ENCODE measurements at places on chromosomes 1 and 21. TPM values are rescaled to one million over a fixed set of nuclear protein-coding genes. Genes with fewer than 3 reads are reported as not detected.

GRCh38 chr1:206503591-206504362 is 3.6 kb upstream of the RASSF5 start:
- no peak for DNase-seq

DNA sequence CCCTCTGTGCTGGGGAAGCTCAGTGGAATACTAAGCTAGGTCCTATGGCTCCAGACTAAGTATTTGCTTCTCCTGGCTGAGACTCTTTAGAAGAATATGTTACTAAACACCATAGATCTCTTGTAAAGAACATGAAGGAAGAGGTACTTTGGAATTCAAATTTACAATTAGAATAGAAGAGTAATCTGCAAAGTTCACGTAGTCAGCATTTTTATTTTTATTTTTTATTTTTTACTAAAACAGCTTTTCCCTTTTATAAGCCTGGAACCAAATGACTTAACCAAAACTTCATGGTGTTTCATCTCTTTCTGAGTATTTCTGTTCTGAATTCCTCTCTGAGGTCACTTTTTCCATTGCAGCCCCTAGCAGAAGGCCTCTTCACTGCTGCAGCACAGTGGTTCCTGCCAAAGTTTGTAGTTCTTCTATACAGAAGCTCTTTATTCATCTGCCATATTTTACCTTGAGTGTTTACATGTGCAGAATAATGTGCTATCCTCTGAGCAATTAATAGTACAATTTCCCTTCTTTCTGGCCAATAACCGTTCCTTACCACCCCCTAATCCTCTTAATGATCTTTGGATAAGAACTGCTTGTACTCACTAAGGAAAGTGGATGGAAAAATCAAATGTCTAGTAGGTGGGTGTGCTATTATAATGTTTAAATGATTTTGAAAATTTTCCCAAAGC is 27.2 kb downstream of the TSEN15 start:
- no peak for DNase-seq

FOXO6 gene
- total RNA-seq: 0.43 TPM

FCER1A gene
- 13.3 TPM for total RNA-seq

DNA sequence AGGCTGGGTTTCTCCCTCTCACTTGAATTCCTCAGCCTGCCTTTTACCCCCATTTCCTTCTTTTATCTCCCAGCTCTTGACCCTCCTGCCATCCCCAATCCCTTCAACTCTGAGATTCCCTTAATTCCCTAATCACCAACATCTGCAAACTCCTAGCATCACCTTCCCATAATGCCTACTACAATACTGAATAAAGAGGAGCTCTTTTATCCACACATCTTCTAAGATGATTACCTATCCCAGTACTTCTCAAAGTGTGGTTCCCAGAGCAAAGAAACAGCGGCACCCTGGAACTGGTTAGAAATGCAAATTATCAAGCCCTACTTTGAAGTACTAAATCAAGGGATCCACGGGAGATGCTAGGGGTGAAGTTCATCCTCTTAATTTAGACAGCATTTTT is 21.2 kb upstream of the UBE2U start:
- DNase-seq: no peak

AGL gene
- total RNA-seq: 14.4 TPM

GRCh38 chr21:34810786-34811185 is 142.0 kb downstream of the CLIC6 start:
- no peak for DNase-seq

AKR7A3 gene
- total RNA-seq: 0.43 TPM

DNA sequence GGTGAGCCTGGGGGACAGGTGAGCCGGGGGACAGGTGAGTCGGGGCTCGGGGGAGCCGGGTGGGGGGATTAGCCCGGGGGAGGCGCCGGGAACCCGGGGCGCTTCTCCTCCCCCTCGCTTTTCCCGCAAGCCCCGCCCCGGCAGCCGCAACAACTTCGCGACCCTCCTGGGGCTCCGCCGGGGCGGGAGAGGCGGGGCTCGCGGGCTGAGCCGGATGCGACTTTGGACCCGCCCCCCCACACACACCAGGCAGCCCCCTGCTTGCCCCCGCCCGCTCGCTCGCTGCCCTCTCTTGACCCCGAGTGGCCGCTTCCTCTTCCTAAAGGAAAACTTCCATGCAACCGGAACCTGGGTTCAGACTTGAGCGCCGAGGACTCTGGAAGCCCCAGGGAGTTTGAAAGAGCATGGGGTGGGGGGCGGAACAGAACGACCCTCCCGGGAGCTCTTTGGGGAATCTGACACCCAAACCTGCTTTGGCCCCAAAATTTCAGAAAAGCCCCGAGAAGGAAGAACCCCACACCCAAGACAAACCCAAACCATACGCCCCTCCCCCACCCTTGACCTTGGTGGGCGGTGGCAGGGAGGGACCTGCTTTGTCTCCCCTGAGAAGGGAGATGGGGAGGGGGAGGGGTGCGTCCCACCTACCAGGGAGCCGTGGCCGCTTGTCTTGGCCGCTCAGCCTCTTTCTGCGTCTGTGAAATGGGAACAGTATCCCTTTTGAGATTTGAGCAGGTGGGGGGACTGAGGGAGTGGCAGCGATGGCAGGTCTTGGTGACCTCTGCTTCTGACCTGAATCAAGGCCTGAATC is 550 bp downstream of the ARHGEF16 start:
- DNase-seq: peak; percentile 86

GRCh38 chr1:177890479-177890878 is 79.4 kb downstream of the SEC16B start:
- DNase-seq: no peak

GRCh38 chr1:192147221-192147620 is 11.0 kb upstream of the RGS18 start:
- no peak for DNase-seq

DNA sequence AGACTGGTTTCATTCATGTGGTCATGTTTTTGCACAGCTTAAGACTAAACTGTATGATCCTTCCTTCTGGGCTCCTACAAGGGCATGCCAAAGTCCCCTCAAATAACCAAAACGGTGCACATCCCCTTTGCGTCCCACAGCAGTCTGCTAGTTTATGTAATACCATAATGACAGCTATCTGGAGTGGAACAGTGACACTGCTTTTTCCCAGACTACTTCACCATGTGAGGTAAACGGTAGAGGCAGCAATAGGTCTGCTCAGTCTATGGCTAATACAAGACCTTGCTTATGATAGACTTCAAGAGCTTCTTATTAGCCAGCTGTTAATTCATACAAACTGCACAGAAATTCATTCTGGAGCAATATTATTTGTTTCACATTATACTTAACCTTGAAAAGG is 395.5 kb downstream of the SMYD3 start:
- DNase-seq: no peak

FCGR3B gene
- 18.9 TPM for total RNA-seq

All from upper lobe of right lung (tissue), 1 donor.